ENCODE measurements at places on chromosomes 6 and 20.

DNA sequence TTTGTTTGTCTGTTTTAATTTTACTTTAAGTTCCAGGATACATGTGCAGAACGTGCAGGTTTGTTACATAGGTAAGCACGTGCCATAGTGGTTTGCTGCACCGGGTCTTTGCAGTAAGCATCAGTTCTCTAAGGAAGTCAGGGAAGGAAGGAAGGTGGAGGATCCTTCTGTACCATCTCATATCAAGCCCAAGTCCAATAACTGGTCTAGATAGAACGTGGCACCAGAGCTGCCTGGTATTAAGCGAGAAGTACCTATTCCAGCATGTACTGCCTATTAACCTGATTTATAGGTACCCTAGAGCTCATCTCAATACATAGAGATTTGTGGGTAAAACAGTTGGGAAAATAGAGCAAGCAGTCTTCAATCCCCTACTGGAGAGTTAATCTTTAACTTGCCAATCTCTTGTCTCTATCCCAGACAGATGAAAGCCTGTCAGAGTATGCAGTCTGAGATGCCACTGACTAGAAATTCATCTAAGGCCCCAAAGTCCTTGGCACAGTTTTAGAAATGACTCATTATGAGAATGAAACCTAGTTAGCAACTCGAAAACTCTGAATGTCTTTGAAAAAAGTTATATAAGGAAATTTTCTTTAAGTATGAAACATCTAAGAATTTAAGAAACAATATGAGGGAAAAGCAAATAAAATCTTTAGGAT lies 144.9 kb downstream of the TFAP2A start:
- no peak for DNase-seq

GRCh38 chr6:168328086-168328485 lies 8.5 kb upstream of the DACT2 start:
- DNase-seq, result no peak

- DNase-seq, result no peak
Observed at GRCh38 chr6:162377735-162378134, 349.8 kb downstream of the PRKN start.

DNA sequence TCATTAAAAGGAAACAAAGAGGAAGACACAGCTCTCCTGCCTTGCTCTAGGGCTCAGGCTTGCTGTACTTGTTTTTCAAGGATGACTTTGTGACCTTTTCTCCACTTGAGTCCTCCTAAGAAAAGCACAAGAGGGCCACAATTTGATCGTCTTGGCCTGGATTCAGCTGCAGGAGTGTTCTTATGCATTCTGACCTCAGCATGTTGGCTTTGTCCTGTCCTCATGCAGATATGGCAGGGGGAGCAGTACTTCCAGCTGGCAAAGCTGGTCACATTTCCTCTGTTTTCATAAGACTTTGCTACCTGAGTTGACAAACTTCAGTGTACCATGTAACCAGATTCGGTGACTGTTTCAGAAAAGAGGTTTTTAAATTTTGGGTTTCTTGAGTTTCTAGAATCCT lies 30.8 kb downstream of the KDM1B start:
- no peak for DNase-seq

GRCh38 chr6:3088446-3088845 lies 20.2 kb downstream of the RIPK1 start:
- no peak for DNase-seq

DNA sequence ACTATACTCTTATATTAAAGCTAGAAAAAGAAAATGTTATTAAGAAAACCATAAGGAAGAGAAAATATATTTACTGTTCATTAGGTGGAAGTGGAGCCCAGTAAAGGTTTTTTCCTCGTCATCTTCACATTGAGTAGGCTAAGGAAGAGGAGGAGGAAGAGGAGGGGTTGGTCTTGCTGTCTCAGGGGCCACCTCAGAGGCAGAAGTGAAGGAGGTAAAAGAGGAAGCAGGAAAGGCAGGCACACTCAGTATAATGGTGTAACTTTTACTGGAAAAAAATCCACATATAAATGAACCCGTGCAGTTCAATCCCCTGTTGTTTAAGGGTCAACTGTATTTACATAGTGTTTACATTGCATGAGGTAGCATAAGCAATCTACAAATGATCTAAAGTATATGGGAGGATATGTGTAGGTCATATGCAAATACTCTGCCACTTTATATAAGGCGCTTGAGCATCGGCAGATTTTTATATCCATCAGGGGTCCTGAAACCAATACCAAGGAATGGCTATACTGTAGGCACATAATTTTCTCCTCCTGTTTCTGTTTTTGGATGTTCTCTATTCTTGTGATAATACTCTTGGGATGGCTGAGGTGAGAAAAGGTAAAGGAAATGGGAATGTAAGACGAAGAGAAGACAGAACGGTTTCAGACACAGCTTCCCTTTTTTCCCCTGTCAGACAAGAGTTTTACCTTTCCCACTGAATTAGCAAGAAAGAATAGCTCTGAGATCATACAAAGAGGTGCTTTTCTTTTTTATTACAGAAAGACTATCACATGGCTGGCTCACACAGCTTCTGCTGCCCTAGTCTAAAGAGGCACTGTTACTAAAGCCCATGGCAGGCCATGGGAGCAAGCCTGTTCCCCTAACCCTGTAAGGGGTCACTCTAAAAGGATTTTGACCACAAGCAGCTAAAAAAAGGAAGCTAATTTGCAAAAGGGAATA lies 59.9 kb downstream of the NUDT3 start:
- DNase-seq, result no peak

- DNase-seq, result no peak
Observed at GRCh38 chr6:152089992-152090391, 282.5 kb downstream of the ESR1 start.

DNA sequence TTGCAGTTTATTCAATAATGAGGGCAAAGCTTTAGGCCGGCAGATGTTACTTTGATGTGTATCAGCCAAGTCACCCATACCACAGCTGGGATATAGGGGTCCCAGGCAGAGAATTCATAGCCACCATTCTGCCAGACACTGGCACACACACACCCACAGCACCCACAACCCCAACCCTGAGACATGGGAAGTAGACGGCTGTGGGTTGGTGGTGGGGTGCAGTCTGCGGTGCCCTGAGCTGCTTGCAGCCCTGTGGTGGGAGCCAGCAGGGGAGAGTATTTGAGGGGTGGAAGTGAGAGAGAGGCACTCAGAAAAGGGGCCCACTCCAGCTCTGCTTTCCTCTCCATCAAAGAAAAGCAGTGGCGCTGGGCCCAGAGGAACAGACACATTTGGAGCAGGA lies 125.3 kb downstream of the FOXO3 start:
- DNase-seq, result no peak

- no peak for DNase-seq
Observed at GRCh38 chr6:168817558-168818159, 376.7 kb downstream of the SMOC2 start.

GRCh38 chr6:165817771-165818170 lies 154.7 kb upstream of the PDE10A start:
- no peak for DNase-seq

- no peak for DNase-seq
Observed at GRCh38 chr6:15614277-15614676, 48.6 kb downstream of the DTNBP1 start.

DNA sequence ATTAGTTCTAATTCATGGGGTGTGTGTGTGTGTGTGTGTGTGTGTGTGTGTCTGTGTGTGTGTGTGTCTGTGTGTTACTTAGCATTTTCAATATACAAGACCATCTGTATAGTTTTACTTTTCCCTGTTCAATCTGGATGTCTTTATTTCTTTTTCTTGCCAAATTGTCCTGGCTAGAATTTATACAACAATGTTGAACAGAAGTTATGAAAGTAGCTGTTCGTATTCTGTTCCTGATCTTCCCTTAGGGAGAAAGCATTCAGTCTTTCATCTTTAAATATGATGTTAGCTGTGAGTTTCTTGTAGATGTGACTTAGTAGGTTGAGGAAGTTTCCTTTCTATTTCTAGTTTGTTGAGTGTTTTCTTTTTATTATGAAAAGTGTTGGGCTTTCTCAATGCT lies 334.7 kb upstream of the RNF24 start:
- no peak for DNase-seq

Measured in activated naive CD4-positive, alpha-beta T cell treated with Interleukin-2 at 50 U/mL for 16 hours (primary cell).